ENCODE measurements at places on chromosomes 1 and 21.

DNA sequence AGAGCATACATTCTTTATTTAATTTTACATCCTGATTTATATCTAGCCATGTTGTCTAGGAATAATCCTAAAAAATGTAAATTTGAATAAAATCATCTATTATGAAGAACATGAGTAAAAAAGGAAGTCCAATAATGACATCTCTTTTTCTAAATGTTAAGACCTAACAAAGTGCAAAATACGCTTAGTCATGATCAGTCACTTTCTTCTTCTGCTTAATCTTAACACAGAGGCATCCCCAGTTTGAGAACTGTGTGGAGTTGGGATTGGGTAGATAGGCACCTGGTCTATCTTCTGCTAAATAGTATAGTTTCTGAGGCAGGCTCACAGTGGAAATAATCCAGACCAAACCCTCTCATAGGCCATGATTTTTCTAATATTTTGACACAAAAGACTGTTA is 311.7 kb upstream of the LRRC7 start:
- DNase-seq, result no peak

DNA sequence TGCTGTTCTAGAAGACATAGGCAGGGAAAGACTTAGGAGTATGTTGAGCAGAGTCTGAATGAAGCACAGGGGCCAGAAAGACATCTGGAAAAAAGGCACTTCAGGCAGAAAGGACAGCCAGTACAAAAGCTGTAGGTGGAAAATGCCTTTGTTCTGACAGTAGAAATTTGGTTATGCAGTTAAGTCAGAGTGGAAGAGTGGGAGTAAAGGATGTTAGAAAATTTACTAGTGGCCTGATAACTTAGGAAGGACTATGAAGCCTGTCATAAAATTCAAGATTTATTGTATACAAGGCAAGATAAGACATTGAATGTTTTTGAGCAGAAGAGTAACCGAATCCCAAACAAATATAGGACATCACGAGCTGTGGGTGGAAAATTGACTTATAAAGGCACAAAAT is 987.9 kb downstream of the PLA2G4A start:
- DNase-seq, result no peak

DNA sequence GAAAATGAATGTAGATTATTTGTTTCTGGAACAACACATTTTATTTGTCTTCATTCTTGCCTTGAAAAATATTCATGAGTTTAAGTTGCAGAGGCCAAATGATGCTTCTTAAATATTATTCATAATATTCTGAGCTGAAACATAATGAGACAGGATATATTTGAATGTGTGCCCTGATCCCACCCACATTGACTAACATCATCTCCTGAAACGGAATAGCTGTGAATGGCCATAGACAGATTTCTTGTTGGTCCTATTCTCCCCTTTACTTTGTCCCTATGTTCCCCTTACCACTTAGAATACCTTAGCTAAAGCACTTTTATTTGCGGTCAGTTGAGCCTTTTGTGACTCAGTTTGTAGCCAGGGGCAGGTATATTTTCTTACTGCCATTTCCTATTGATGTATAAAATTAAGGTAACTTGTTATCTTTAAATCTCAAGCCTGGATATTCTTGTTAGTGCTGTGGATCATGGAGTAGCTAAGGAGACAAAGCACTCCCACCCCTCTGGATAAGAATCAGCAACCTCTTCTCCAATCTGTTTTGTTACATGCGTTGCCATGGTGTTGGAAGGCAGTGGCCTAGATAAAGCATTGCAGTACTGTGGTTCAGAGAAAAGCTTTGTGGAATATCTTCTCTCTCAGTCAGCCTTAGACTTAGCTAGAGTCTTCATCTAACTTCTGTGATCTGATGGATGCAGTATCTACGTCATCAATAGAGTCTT is 478.5 kb upstream of the DEPDC1 start:
- no peak for DNase-seq

- no peak for DNase-seq
These were observed 95.4 kb downstream of the MATN1 start for GRCh38 chr1:30627994-30628393.

DNA sequence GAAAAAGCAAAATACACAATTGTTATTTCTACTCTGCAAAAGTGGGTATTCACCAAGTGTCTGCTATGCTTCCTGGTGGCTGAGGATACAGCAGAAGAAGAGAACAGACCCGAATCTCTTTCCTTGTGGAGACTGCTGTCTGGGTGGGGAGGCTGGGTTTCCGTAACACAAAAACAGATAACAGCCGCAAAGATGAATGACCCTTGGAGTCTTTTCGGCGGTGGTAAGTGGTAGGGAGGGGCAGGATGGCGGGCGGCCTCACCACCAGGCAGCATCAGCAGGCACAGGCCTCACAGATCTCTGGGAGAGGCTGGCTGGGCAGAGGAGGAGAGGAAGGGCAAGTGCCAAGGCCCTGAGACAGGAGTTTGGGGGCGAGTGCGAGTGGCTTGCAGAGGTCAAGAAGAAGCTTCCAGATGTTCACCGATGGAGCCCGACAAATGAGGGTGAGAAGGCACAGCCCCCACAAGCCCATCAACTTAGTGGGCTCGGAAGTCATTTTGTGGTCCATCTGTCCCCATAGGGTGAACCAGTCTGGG is 164.2 kb downstream of the RHOU start:
- DNase-seq, result no peak

DNA sequence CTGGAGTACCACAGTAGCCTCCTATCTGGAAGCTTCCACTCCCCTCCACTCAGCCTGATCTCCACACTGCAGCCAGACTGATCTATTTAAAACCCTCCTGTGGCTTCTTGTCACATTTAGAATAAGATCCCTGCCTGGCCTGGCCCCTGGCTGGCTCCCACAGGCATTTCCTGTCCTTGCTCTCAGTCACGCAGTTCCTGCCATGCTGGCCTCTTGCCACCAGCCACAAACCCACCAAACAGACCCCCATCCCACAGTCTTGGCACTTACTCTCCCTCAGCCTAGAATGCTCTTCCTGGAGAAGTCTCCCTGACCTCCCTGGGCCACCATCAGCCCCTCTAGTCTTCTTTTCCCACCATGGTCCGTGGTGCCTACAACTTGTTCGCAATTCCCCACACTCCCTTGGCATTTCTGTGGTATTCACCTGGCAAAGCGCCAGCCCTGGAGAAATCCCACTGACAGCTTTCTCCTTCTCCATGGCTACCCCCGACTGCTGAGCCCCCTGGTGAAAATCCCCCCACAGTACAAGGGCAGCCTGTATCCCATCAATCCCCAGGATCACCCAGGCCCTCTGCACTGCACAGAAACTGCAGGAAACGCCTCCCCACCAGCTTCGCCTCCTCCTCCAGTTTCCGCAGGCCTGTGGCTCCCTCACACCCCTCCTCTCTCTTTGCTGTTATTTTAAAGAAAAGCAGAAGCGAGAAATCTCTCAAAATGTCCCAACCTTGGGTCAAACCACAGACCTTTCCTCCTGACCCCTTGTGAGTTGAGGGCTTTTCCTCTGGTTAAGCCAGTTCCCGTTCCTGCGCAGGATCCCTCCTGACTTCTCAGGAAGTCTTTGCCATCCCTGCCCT is 94.5 kb downstream of the SYT2 start:
- no peak for DNase-seq

DNA sequence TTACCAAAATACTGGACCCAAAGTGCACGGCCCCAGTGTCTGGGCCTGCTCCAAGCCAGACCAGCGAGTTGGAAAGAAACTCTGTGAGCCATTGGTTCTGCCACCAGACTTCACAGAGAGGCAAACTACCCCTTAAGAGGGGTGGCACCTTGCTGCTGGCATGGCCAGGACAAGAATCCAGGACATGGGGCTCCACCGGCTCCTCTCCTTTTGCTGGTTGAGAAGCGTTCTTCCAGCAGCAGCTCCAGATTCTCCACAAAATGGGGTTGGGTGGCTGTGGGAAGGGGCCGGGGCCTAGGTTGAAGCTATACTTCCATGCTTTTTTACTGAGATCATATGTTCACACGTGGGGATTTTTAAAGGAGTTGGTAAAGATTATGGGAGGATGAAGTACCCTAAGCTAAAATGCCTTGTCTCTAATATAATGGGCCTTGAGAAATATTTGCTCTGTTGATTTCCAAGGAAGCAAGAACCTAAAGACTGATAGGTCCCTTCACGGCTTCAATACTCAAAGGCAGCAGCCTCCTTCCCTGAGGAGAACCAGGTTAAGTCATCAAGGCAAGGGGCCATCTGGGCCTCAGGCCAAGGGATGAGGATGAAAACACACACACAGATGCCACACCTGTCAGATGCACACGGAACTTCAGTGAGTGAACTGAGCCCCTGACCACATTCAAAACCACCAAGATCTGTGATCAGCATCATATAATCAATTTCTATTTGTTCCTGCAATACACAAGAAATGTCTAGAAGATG is 3.1 kb downstream of the C1orf198 start:
- no peak for DNase-seq

DNA sequence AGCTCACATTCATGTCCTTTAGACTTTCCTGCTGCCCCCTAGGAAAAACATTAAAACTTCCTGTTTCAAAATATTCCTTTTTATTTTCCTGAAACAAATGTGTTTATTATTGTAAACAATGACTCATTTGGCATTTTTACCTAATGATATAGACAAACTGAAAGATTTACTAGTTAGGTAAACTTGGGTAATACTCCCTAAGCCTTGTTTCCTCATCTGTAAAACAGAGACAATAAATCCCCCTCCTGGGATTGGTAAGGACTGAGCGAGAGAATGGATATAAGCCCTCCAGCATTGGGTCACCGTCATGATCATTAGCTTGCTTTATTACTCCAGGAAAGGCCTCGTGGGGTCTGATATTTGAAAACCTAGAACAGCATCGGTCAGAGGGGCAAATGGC is 59.8 kb downstream of the LPAR3 start:
- DNase-seq, result no peak

Data from T follicular helper cell (primary cell).